ENCODE measurements at places on chromosomes 11 and 22.

DNA sequence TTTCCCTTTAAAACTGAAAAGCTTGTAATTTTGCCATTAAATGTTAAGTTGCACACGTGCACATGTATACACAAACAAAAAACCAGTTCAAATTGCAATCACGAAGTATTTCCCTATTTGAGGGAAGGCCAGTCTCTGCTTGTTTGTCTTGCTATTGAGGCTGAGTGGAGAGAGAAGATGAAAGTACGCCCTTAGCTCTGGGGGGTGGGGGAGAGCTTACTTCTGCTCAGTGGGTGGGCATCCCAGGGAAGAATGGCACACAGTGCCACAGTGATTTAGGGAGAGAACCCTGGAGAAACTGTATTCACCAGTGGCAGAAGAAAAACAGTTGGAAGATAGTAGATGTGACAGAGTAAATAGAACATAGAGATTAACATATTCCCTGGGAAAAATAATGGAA is 8.7 kb downstream of the YAP1 start:
- DNase-seq: no peak

DNA sequence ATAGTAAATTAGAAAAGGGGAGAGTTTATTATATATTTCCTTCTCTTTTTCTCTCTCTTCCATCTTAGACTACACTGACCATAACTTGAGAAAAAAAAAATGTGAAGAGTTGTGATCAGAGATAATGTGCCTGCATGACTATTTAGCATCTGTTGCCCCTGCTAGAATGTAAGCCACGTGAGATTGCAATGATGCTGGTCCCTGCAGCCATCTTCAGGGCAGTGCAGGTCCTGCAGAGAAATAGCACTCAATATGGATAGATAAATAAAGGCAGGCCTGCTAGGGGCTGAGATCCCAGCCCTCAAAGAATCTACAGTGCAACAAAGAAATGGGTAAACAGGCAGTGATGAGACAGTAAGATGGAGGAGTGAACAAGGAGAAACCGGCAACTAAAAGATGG is 7.8 kb upstream of the DKK3 start:
- no peak for DNase-seq

- no peak for DNase-seq
These were observed 30.9 kb upstream of the WNT7B start for GRCh38 chr22:46007848-46008261.

DNA sequence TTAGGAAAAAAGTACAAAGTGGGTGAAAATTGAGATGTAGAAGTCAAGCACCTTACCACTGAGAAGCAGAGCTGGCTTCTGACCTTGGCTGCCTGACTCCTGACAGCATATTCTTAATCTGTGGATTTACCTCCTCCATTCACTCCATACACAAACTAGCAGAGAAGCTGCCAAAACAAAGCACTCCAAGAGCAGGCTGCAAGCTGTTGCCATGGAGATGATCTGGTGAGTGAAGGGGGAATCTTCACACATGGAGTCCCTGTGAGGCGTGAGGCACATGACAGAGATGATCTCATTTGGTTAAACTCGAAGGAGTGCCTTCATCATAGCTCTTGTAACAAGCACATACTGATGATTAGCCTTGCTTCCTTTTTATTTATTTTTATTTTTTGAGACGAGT is 16.1 kb downstream of the COMMD9 start:
- DNase-seq: no peak

- DNase-seq: no peak
These were observed 6.0 kb downstream of the HPS5 start for GRCh38 chr11:18315893-18316292.

Data from hematopoietic multipotent progenitor cell treated with erythropoietin and hydrocortisone succinate and interleukin-3 and kit ligand, for 15 days (in vitro differentiated cells).